NCI-H1105 (cell line): ENCODE measurements at places on chromosomes 6 and 20.

- DNase-seq = no peak
These were observed 45.5 kb upstream of the NXT1 start for GRCh38 chr20:23305098-23305497.

DNA sequence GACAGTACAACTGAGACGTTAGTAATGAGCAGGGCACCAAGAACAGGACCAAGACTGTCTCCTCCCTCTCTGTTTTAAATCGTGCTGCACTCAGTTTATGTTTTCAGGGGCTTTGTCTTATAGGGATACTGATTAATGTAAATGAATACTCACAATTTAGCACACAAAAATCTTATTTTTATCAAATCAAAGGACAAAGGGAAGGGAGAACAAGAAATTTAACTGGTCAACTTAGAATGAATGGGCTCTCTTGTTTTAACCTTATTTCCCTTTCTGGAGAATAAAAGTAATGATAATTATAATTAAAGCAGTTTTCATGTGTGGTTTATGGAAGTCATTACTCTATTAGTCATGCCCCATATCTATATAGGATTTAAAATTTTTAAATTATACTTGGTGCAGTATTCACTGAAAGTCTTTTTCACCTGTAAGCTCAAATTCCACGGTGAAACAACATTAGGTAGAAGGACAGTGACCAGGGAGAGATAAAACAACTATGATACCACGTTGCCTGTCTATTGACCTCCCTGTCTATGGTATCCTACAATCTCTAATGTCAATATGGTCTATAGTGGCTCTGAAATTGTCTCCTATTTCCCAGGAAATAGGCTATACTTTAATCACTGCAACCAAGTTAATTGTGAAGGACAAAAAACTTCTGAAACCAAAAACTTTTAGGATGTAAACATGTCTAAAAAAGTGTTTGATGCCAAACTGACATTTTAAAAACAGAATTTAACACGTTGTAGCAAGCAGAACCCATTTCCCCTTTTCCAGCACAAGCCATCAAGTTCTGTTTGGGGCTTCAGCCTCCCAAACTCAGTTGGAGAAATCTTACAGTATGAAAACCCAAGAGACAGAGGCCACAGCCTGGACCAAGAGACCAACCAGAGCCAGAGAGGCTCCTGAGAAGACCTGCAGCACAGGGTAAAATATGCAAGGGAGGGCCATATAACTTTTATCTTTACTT lies 15.0 kb downstream of the ELOVL5 start:
- no peak for DNase-seq

DNA sequence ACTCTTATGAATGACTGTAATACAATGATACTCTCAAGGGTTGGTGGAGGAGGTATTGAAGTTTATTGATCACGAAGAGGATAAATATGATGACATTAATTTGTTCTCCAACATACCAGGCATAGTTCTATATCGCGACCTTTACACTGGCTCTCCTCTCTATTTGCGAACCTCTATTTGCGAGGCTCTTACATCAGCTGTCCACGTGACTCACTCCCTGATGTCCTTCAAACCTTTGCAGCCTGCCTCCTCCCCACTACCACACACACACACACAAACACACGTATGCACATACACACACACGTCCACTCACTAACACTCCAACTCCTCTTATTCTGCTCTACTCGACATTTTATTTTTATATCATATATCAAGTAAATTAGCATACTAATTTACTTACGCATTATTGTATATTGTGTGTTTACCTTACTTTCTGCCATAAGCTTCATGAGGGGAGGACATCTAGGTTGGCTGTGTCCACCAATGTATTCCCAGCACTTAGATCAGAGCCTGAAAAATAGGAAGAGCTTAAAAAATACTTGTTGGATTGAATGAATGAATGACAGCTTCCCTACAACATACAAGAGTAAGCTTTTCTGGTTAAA lies 53.3 kb upstream of the TNFRSF21 start:
- no peak for DNase-seq

DNA sequence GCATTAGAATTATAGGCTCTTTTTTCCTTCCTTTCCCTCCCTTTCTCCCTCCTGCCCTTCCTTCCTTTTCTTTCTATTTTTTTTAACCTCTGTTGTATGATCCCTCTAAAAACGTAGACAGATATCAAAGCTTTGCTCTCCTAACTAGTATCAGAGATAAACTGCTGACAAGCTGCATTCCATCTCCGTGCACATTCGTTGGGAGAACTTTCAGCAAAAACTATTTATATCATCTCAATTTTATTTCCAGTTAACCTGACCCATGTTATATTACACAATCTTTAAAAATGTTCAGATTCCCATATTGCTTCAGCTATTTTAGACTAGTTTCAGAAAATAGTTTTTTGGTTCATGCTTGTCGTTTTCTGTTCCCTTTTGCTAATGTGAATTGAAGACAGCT lies 47.3 kb downstream of the RNF217 start:
- no peak for DNase-seq

DNA sequence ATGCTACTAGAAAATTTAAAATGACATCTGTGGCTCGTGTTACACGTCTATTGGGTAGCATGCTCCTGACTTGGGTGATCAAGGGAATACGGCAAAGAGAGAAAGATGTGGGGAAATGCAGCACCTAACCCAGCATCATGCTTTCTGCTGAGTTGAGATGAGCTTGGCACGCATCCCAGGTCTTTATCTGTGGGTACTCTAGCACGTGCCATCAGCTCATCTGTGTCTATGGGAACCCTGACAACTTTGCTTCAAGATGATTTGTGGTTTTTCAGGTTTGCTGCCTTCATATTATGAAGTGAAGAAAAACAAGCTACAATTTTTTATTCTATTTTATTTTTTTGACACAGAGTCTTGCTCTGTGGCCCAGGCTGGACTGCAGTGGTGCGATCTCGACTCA lies 21.0 kb downstream of the RNASET2 start:
- DNase-seq = peak; percentile 6

DNA sequence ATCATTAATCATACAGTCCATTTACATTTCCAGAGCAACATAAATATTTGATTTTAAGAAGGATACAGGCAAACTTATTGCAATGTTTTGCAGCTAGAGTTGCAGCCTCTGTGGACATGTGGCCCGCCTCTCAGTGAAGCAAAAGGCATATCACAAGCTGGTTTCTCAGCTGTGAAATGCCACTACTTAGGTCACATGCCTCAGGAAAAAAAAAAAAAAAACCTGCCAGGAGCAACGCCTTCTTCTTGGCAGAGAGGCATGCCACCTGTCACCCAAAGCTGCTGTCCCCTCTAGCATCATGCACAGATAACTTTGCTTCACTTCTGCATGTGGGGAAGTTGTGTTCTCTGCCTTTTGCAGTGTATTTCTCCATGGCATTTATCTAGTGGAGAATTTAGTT lies 18.5 kb downstream of the GRM1 start:
- DNase-seq = no peak

GRCh38 chr6:52914516-52914915 lies 5.0 kb upstream of the GSTA3 start:
- no peak for DNase-seq

DNA sequence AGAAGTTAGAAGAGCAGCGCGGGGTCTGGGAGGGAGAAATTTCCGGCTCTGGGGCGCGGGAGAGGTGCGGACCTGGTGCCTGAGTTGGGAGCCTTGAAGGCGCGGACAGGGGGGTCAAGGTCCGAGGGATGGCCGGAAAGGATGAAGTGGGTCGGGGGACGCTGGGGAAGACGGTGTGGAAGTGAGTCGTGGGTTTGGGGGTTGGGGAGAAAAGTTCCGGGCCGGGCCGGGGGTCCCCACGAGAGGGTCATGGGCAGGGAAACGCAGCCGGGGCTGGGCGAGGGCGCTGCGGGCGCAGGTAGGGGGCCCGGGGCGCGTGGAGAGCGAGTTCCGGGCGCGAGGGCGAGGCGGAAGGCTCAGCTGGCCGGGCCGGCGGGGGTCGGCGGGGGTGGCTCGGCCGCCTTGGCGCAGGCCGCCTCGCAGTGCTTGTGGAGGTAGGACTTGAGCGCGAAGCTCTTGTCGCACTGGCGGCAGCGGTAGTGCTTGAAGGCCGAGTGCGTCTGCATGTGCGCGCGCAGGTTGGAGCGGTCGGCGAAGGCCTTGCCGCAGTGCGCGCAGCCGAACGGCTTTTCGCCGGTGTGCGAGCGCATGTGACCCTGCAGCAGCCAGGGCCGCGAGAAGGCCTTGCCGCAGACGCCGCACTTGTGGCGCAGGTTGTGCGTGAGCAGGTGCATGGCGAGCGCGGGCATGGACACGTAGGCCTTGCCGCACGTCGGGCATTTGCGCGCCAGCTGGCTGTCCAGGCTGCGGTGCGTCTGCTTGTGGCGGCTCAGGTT lies 10.5 kb upstream of the SRXN1 start:
- DNase-seq = no peak

DNA sequence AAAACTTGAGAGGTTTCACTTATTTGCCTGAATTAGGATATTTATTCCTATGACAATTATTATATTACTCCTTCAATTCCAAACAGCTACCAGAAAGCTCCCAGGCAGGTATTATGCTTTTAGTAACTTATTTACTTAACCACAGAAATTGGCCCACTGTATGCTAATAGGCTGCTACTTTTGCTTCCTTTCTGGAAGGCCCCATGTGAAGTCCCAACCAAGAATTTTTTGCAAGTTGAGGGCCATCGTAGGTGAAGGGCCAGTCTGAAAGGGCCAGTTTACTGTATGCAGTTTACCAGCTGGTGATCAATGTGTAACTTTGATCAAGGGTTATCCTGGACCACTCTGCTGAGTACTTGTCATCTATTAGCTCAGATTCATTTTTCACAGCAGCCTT lies 45.0 kb downstream of the EDN1 start:
- DNase-seq = no peak

- peak; percentile 4 for DNase-seq
These were observed 122.2 kb upstream of the TFAP2D start for GRCh38 chr6:50591135-50591534.

DNA sequence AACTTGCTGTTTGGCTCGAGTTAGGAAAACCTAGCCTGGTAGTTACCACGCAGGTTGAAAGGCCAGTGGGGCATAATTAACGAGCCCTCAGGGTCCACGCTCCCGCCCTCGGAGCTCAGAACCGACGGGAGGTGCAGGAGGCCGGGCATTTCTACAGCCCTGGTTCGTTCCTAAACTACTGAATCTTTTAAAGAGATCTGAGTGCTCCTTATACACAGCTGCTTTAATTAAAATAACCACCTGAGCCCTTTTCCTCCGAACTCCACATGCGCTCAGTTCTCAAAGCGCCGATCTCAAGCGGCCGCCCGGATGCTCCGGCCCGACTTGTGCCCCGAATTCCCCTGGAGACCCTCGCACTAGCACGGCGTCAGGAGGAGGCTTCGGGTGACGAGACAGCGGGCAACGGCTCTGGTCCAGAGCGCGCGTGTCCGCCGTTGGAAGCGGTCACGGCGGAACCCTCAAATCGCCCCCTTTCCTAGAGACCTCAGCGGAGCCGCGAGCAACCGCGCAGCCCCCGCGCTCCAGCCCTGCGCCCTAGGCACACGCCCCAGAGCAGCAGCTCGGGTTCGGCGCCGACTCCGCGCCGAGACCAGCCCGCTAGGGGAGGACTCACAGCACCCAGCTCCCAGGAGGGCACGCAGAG lies 397 bp downstream of the WDR27 start:
- peak; percentile 33 for DNase-seq

- no peak for DNase-seq
These were observed 182.6 kb downstream of the ERMARD start for GRCh38 chr6:169933839-169934698.

DNA sequence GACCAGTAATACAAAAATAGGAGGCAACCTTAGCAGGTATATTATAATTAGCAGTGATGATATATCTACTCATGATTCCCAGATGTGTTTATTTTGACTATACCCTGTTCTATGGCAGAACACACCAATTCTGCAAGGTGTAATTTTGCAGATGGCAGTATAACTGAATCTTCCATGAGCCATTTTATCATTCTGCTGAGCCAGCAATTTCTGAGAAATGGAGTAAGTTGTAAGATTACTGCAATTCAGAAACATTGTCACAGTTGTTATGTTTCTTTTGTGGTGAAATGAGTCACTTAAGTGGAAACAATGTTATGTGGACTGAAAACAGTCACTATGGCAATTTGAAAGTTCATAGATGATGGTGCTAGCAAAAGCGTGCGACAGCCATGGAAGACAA lies 63.7 kb upstream of the RIMS1 start:
- no peak for DNase-seq

- DNase-seq = no peak
These were observed 215.8 kb upstream of the CDYL start for GRCh38 chr6:4560221-4561077.

- no peak for DNase-seq
These were observed 66.9 kb upstream of the TGM3 start for GRCh38 chr20:2228926-2229325.

GRCh38 chr6:121463087-121463486 lies 27.6 kb downstream of the GJA1 start:
- no peak for DNase-seq

DNA sequence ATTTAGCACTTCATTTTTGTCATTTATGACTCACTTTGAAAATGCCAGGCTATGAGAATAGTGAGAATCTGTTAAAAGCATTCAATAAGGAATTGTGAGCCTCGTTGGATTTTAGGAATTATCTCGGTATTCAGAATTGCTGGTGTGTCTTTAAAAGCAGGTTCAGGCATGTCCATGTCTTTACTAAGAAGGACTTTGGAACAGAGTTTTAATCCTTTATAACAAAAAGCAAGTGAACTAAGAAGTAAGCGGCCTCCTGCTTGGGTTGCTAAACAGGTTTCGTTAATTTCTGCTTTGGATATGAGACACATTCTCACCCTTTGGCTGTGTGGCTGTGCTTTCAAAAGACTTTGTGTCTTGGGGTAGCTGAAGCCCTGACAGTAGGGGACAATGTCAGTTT lies 74.9 kb downstream of the IGF2R start:
- DNase-seq = no peak

- no peak for DNase-seq
These were observed 3.8 kb downstream of the SEC23B start for GRCh38 chr20:18511571-18511970.

- DNase-seq = no peak
These were observed 252.9 kb upstream of the MAN1A1 start for GRCh38 chr6:119602215-119603178.

- DNase-seq = no peak
These were observed 11.7 kb upstream of the NT5DC1 start for GRCh38 chr6:116088946-116089345.

DNA sequence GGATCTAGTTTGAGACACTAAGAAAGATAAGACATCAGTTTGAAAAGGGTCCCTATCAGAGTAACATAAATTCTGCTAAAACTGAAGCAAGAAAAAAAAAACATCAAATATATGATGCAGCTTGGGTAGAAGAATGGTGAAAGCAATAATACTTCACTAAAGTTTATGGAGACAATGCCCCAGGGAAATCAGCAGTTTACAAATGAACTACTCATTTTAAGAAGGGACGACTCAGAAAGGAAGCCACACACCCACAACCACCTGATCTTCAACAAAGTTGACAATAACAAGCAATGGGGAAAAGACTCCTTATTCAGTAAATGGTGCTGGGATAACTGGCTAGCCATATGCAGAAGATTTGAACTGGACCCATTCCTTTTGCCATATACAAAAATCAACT lies 143.5 kb downstream of the TPBG start:
- DNase-seq = no peak

- DNase-seq = no peak
These were observed 113.9 kb downstream of the GMPR start for GRCh38 chr6:16352258-16352635.
